ENCODE measurements at places on chromosomes 12 and 14.

- DNase-seq, result peak; percentile 92
Measured at GRCh38 chr14:93939304-93940229, 12.4 kb downstream of the FAM181A start.

GRCh38 chr12:112973818-112974231 is 4.5 kb upstream of the OAS2 start:
- no peak for DNase-seq

- DNase-seq, result no peak
Measured at GRCh38 chr14:21647380-21647779, 6.3 kb upstream of the OR4E2 start.

GRCh38 chr12:6695313-6696045 is 5.1 kb downstream of the PIANP start:
- no peak for DNase-seq

DNA sequence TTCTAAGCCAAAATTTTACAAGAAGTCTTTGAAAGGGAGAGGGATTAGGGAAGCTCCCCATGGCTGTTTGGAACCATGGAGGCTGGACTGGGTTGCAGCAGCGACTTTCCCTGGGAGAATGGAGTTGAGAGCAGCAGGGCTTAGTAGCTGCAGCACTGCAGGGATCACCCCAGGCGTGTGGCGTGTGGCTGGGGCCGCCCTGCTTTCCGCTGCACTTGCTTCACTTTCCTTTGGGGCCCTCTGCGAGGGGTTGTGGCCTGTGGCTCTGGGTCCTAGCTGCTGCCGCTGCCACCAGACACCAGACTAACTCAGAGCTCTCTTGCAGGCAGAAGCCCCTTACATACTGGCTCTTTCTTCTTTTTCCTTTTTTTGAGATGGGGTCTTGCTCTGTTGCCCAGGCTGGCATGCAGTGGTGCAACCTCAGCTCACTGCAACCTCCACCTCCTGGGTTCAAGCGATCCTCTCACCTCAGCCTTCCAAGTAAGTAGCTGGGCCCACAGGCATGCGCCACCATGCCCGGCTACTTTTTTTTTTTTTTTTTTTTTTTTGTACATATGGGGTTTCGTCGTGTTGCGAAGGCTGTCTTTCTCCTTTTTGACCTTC is 25.4 kb downstream of the CCDC62 start:
- DNase-seq, result no peak

DNA sequence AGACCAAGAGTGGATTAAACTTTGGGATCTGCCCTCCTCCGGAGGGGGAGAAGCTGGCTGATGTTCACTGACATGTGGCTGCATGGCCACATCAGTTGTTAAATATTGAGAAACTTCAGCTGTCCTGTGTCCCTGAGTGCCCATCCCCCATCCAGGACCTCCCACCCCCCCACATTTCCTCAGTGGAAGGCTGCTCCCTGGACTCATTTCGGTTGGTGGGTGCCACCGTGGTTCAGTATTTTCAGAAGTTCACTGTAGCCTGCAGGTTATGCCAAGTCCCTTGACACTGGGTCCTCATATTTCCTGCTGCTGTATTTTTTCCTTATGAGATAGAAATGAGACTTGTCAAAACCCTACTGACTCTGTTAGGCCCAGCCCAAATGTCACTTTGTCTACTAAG is 302.4 kb downstream of the CACNA1C start:
- no peak for DNase-seq

DNA sequence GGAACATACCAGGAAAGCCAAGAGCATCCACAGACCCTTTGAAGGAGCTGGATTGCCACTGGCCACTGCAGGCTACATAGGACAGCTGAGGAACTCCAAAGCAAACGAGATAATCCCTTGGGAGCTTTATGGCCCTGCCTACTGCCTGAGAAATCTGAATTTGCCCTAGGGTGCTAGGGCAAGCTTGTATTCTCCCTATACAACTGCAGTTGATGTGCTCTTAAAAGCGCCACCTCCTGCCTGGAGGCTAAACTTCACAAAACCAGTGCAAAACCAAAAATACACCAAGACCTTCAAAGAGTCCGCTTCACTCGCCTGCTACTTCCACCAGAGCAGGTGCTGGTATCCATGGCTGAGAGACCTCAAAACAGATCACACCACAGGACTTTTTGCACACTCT is 99.6 kb upstream of the KRR1 start:
- DNase-seq, result no peak

GRCh38 chr12:87216436-87216835 is 812.8 kb downstream of the C12orf50 start:
- DNase-seq, result no peak

DNA sequence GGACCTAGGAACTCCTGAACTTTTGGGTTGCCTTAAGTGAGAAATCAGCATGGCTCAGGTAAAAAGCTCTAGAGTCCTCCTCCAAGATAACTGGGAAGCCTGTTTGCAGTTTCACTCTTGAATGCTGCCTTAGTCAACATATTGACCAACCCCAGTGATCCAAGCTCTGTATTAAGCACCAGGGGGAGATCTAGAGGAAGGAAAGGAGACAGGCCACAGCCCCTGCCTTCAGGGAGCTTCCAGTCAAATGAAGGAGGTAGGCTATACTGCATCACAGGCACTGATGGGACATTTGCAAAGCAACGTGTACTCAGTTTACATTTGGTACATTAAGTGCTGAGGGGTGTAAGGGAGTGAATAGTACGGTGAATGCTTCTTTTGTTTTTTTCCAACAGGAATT is 1.2 kb upstream of the CSAD start:
- DNase-seq, result no peak

GRCh38 chr14:21090940-21091663 is 7.4 kb downstream of the ZNF219 start:
- DNase-seq, result no peak

GRCh38 chr12:53860426-53861345 is 77.9 kb upstream of the HOXC13 start:
- DNase-seq, result no peak

GRCh38 chr12:78420991-78421390 is 443.6 kb upstream of the SYT1 start:
- DNase-seq, result no peak

- no peak for DNase-seq
Measured at GRCh38 chr12:115375186-115375991, 691.4 kb upstream of the TBX3 start.

GRCh38 chr14:50225067-50225973 is 6.1 kb downstream of the SOS2 start:
- DNase-seq, result no peak

DNA sequence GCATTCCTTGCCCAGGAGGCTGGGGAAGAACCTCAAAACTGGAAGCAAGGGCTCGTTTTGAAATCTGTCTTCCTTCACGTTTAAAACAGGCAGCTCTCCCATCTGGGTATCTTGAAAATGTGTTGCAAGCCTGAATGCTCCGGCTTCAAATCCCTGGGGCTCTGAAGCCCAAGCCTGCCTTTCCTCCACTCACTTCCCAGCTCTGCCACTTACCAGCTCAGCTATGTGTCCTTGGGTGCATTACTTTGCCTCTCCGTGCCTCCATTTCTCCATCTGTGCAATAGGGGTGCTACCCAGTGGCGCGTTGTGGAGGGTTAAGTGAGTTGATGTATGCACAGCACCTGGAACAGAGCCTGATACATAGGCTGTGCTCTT is 97.6 kb downstream of the GCH1 start:
- no peak for DNase-seq

DNA sequence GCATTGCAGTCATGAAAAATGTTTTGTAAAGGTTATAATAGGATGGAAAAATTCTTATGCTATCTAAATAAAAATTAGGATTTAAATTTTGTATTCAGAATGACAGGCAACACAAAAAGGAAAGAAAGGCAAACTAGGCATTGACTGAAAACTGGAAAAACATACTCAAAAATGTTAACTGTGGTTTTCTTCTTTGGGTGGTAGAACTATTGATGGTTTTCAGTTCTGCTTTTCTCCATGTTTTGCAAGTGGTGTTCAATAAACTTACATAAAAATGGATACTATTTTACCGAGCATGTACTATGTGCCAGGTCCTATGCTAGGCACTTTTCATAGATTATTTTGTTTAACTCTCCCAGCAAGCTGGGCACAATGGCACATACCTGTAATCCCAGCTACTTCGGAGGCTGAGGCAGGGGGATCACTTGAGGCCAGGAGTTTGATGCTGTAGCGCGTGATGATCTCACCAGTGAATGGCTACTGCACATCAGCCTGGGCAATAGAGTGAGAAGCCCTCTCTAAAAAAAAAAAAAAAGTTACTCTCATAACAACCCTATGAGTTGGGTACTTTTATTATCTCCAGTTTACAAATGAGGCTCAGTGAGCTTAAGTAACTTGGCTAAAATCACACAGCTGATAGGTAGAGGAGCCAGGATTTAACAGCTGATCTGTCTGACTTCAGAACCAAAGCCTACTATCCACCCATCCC is 26.3 kb upstream of the TCP11L2 start:
- DNase-seq, result no peak

GRCh38 chr12:47967461-47968321 is 4.3 kb downstream of the TMEM106C start:
- DNase-seq, result no peak

GRCh38 chr14:77989441-77989991 is 180.7 kb upstream of the NRXN3 start:
- DNase-seq, result no peak

- DNase-seq, result peak; percentile 20
Measured at GRCh38 chr14:49892301-49892635, 614 bp upstream of the ARF6 start.

DNA sequence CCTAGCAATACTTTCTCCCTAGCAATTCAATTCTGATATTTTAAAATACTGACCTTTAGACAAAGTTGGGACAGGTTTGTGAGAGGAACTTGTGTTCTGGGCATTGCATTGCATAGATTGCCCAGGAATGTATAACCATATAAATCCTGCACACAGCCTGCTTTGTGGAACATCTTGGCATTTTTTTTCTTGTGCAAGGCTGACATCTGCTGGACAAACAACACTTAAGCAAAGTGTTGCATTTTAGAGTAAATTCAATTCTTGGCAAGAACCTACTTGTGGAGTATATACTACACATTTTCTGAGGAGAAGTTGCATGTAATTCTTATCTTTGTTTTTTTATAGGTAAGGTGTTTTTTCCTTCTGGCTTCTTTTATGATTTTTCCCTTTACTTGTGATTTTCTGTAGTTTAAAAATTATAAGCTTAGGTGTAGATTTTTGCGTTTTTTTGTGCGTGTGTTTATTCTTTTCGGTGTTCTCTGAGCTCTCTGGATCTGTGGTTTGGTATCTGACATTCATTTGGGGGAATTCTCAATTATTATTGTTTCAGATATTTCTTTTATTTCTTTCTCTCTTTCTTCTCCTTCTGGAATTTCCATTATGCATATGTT is 26.4 kb downstream of the TESPA1 start:
- DNase-seq, result no peak

DNA sequence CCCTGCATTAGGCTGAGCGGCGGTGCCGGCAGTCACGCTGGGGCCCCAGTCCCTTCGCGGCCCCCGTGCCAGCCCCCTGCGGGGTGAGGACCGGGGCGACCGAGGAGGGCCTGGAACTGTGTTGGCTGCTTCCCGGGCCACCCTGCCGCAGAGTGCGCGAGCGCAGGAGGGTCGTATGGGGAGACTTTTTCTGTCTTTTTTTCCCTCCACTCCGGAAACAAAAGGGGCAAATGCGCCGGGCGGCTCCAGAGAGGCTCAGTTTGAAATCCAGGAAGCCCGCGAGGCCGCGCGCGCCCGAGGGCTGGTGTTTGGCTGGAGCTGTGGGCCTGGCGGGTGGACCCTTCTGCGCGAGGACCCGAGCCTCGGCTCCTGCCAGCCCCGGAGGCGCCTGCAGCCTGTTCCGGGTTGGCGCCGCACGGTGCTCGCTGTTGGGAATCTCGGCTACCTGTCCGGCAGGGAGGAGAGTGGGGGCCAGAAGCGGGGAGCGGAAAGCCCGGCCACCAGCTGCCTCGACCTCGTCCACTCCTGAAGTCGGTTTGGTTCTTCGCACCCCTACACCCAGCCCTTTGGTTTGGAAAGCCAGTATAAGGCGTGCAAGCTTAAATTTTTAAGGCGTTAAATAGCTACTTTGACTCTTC is 638 bp downstream of the PLEKHG3 start:
- DNase-seq, result no peak

GRCh38 chr14:36320897-36321381 is 502 bp upstream of the MBIP start:
- no peak for DNase-seq

- DNase-seq, result no peak
Measured at GRCh38 chr12:55060470-55060869, 40.7 kb downstream of the NEUROD4 start.

DNA sequence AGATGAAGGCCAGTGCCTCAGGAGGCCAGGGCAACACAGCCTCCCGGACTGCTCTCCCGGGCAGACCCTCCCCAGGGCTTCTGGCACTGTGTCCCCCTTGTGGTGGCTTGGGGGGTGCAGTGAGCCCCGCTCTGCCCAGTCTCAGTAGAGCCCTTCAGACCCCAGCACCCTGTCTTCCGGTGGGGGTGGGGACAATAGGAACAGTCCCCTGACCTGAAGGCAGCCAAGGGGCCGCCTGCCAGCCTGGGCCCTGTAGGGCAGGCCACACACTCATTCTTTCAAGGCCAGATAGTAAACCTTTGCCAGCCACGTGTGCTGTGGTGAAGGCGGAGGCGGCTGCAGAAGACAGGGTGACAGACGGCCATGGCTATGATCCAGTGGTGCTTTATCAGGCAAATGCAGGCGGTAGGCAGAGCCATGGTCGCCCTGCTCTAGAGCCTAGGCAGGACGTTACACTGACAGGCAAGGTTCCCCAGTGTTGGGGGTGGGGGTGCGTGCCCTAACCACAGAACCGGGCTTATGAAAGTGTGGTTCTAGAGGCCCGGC is 15.0 kb downstream of the ZFYVE21 start:
- no peak for DNase-seq

GRCh38 chr12:94133964-94134795 is 14.2 kb upstream of the PLXNC1 start:
- DNase-seq, result no peak

- no peak for DNase-seq
Measured at GRCh38 chr14:86521031-86521730, 991.2 kb downstream of the FLRT2 start.

GRCh38 chr14:94689218-94689984 is 77.2 kb downstream of the SERPINA3 start:
- DNase-seq, result peak; percentile 33

- no peak for DNase-seq
Measured at GRCh38 chr14:55416866-55417265, 5.2 kb upstream of the ATG14 start.

DNA sequence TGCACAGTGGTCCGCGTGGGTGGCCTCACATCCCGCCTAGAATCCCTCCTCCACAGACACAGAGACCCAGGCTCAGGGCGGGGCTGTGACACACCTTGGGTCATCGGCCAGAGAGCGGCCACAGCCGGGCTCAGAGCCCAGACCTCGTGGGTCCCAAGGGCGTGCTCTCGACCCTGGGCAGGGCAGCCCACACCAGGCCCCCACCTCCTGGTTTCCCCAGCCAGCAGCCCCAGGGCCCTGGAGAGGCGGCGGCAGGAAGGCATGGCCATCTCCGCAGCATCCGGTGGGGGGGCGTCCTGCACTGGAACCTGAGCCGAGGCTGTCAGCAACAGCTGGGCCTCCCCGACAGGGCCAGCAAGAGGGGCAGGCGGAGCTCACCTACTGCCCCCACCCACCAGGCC is 15.2 kb downstream of the JAG2 start:
- DNase-seq, result no peak

GRCh38 chr12:18629916-18630315 is 107.9 kb downstream of the PLCZ1 start:
- no peak for DNase-seq

GRCh38 chr14:88005050-88005481 is at the start of gene GPR65:
Gene GPR65 (plus strand): TSS chr14:88005135. CDS start chr14:88010848, 5,713 bp downstream.
- DNase-seq, result no peak

GRCh38 chr12:124938587-124938986 is 24.1 kb upstream of the UBC start:
- no peak for DNase-seq

Data from stimulated activated CD8-positive, alpha-beta memory T cell treated with anti-CD3 and anti-CD28 coated beads, Interleukin-4, amount 100 ng/mL, for 24 hours (primary cell).